Activated naive CD8-positive, alpha-beta T cell treated with anti-CD3 and anti-CD28 coated beads, Interleukin-2, amount 10 ng/mL, durations not matched to agents 7 days and 5 days (primary cell): ENCODE measurements at places on chromosomes 11 and 22.
A peak's percentile ranks its signal among the peaks of the same experiment; 100 is the strongest.

GRCh38 chr11:72741429-72741833 is 10.8 kb downstream of the ARAP1 start:
- H3K4me1 ChIP-seq: peaks cover 63% of the 10 kb centered on the region
- peaks cover 1% of the 10 kb centered on the region for H3K36me3 ChIP-seq
- peak overlapping the region; percentile 77 for H3K27ac ChIP-seq
- H3K4me3 ChIP-seq: peak overlapping the region; percentile 12
- no peak for DNase-seq
- H3K27me3 ChIP-seq: no peaks in the 10 kb centered on the region

DNA sequence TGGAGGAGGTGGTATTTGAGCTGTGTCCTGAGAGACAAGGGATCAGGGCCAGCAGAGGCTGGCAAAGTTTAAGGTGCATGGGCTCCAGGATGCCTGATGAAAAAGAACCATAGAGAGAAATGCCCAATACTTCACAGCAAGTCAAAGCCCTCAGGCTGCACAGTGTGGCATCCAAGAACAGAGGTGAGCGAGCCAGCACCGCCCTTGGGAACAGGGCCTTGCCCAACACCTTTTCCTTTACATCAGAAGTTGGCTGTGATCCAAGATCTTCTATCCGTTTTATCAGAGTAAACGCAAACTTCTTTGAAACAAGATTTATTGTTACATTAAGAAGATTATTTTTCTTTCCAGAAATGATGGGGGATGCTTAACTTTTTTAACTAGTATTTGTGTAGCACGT is 1.4 kb downstream of the B3GNT6 start:
- H3K4me3 ChIP-seq: no peak overlapping the region
- H3K27me3 ChIP-seq: peaks cover 43% of the 10 kb centered on the region
- H3K4me1 ChIP-seq: peaks cover 4% of the 10 kb centered on the region
- H3K27ac ChIP-seq: no peak overlapping the region

DNA sequence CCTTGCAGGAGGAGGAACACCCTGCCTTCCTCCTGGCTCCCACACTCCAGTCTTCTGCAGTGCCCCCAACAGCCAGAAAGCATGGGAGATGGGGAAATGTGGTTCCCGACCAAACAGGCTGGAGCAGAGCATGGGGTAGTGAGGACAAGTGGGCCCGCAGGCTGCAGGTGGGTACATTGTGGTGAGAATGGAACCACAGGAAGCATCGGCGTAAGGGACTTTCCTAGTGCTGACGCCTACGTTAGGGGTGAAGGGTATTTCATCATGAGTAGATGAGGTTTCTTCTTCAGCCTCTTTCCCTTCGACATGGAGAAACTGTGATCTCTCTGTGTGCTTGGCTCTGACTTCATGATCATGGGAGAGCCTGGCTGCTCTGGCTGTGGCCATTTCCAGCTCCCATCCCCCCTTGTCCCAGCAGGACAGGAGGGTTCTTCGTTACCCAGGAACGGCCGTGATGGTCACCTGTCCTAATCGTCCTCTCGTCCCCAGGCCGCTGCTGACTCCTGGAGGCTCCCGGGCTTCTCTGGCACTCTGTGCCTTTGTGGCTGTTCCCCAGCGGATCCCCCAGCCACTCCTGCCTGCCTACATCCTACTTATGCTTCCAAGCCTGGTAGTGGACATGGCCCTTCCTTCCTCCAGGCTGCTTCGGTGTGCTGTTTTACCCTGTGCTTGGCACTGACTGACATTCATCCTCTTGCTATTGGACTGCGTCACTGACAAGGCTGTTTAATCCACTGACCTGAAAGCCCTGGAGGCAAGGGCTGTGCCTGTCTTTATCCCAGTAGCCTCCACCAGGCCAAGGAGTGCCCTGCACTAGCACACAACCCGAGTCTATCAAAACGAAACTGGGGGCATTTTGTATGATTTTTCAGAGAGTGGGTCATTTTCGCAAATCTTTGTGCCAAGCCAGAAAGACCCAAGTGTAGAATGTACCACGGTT is 65.2 kb upstream of the CECR2 start:
- no peaks in the 10 kb centered on the region for H3K27me3 ChIP-seq
- peak overlapping the region; percentile 84 for H3K27ac ChIP-seq
- peaks cover 18% of the 10 kb centered on the region for H3K4me1 ChIP-seq
- H3K36me3 ChIP-seq: no peaks in the 10 kb centered on the region
- peak; percentile 67 for DNase-seq

- H3K36me3 ChIP-seq: no peaks in the 10 kb centered on the region
- DNase-seq: no peak
- no peak overlapping the region for H3K27ac ChIP-seq
- no peak overlapping the region for H3K4me3 ChIP-seq
- H3K27me3 ChIP-seq: peaks cover 27% of the 10 kb centered on the region
Measured at GRCh38 chr11:113781682-113782081, 2.1 kb downstream of the CLDN25 start.

DNA sequence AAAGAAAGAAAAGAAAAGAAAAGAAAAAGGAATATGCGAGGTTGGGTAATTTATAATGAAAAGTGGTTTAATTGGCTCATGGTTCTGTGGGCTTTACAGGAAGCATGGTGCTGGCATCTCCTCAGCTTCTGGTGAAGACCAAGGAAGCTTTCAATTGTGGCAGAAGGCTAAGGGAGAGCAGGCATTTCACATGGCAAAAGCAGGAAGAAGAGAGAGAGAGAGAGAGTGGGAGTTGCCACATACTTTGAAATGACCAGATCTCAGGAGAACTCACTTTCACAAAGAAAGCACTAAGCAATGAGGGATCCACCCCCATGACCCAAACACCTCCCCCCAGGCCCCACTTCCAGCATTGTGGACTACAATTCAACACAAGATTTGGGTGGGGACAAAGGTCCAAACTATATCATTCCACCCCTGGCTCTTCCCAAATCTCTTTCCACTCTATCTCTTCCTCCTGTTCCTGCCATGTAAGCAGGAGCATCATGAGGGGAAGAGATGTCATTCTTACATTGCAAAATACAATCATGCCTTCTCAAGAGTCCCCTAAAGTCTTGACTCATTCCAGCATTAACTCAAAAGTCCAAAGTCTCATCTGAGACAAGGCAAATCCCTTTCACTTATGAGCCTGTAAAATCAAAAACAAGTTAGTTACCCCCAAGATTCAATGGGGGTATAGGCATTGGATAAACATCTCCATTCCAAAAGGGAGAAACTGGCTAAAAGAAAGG is 38.9 kb downstream of the LINC01488 start:
- H3K27ac ChIP-seq: no peak overlapping the region
- peaks cover 2% of the 10 kb centered on the region for H3K36me3 ChIP-seq
- no peak for DNase-seq
- H3K4me3 ChIP-seq: no peak overlapping the region
- peaks cover 9% of the 10 kb centered on the region for H3K27me3 ChIP-seq

DNA sequence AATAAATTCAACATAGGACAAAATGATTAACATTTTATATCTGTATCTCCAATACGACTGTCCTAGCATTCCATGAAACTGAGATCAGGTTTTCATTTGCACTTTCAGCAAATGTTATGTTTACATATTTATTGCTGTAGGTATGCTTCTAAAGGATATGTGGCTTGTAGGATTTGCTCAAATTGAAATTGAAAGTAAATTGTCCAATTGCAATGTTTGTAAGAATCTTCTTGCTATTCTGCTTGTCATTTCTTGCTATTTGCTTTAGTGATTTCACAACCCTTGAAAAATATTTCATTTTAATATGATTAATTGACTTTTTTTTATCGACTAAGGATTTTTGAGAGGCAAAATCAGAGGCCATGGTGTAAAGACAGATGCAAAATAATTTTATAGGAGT is 904.2 kb upstream of the RAG2 start:
- DNase-seq: no peak
- H3K27me3 ChIP-seq: no peaks in the 10 kb centered on the region
- no peak overlapping the region for H3K27ac ChIP-seq

- no peaks in the 10 kb centered on the region for H3K4me1 ChIP-seq
- no peak overlapping the region for H3K27ac ChIP-seq
- no peak for DNase-seq
- no peak overlapping the region for H3K4me3 ChIP-seq
- H3K27me3 ChIP-seq: no peaks in the 10 kb centered on the region
- no peaks in the 10 kb centered on the region for H3K36me3 ChIP-seq
Measured at GRCh38 chr11:29296680-29297079, 720.1 kb downstream of the KCNA4 start.

DNA sequence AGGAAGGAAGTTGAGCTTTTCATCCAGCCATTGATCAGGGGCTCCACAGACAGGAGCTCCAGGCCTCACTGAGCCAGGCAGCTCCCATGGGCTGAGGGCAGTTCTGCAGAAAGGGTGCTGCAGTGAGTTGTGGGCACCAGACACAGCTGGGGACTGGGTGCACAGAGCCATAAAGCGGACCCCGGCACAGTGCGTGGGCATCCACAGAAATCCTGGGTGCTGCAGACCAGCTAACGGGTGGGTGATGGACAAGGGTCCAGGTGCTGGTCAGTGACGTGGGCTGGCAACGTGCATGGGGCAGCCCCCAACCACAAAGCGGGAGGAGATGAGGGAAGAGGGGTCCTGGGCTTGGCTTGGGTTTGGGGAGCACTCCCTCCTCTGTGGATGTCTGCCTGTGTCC is 19.4 kb upstream of the GAL start:
- H3K27ac ChIP-seq: no peak overlapping the region
- no peaks in the 10 kb centered on the region for H3K36me3 ChIP-seq

GRCh38 chr11:86606836-86607481 is 65.5 kb downstream of the ME3 start:
- H3K27ac ChIP-seq: no peak overlapping the region
- peaks cover 2% of the 10 kb centered on the region for H3K4me1 ChIP-seq
- DNase-seq: no peak

- H3K4me3 ChIP-seq: no peak overlapping the region
- H3K4me1 ChIP-seq: no peaks in the 10 kb centered on the region
- H3K36me3 ChIP-seq: no peaks in the 10 kb centered on the region
- no peak overlapping the region for H3K27ac ChIP-seq
Measured at GRCh38 chr11:60767388-60767811, 10.7 kb downstream of the MS4A15 start.

GRCh38 chr11:69442807-69443137 is 38.7 kb upstream of the LINC01488 start:
- DNase-seq: no peak
- H3K36me3 ChIP-seq: no peaks in the 10 kb centered on the region
- H3K4me1 ChIP-seq: peaks cover 4% of the 10 kb centered on the region
- peaks cover 3% of the 10 kb centered on the region for H3K27me3 ChIP-seq

- DNase-seq: no peak
- peaks cover 2% of the 10 kb centered on the region for H3K4me1 ChIP-seq
- H3K4me3 ChIP-seq: no peak overlapping the region
Measured at GRCh38 chr11:78000193-78000592, 5.7 kb upstream of the INTS4 start.

DNA sequence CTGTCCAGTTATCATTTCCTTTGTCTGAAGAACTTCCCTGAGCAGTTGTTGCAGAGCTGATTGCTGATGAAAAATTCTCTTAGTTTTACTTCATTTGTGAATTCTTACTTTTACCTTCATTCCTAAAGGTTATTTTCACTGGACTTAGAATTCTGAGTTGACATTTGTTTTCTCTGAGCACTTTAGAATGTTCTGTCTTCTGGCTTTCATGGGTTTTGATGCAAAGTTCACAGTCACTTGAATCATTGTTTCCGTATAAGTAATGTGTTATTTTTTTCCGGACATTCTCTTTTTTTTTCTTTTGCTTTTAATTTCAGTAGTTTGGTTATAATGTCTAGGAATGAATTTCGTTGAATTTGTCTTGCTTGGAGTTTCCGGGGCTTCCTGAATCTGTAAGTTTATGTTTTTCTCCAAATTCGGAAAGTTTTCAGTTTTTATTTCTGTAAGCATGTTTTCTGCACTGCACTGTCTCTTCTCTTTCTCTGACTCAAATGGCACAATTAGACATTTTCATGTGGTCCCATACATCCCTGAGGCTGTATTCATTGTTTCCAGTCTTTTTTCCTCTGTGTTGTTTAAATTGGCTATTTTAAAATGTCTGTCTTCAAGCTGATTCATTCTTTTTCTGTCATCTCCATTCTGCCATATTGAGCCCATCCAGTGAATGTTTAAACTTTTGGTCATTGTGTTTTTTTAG is 68.5 kb upstream of the NARS2 start:
- peaks cover 11% of the 10 kb centered on the region for H3K4me1 ChIP-seq
- no peak overlapping the region for H3K27ac ChIP-seq
- no peak overlapping the region for H3K4me3 ChIP-seq
